ENCODE measurements at places on chromosomes 6 and 20.

- no peak for DNase-seq
Observed at GRCh38 chr20:57428324-57429158, 37.3 kb downstream of the RBM38 start.

DNA sequence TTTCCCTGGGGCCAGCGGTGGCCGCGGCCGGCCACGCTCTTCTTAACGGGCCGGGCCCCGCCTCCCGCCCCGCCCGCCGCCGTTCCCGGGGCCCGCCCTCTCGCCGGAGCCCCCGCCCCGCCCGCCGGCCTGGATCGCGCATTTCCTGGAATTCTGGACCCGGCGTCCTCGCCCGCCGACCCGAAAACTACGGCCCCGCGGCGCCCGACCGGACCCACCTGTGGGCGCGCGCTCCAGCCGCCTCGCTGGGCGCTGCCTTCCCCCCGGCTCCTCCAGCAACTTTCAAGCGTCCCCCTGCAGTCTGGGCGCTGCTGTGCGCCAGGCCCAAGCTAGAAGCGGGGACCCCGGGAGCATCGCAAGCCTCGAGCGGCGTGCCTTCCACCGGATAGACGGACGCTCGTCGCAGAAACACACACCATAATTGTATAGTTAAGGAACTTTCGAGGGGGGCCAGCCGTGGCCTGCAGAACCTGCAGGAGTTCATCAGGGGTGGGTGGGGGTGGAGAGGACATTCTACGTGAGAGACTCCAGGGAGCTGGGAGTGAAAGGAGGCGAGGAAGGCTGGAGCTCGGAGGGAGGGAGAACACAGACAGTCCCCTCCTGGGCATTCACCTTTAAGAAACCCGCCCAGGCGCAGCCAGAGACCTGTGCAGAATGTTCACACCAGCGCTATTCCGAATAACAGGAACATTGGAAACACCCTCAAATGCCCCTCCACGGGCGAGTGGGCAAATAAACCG is at the start of gene ADA:
Gene ADA (minus strand): TSS at position 16 of the 740 bp plus-strand sequence. CDS start 92 bp downstream, outside the sequence.
- peak; percentile 77 for DNase-seq

- no peak for DNase-seq
Observed at GRCh38 chr6:30894381-30894780, 10.1 kb downstream of the DDR1 start.

DNA sequence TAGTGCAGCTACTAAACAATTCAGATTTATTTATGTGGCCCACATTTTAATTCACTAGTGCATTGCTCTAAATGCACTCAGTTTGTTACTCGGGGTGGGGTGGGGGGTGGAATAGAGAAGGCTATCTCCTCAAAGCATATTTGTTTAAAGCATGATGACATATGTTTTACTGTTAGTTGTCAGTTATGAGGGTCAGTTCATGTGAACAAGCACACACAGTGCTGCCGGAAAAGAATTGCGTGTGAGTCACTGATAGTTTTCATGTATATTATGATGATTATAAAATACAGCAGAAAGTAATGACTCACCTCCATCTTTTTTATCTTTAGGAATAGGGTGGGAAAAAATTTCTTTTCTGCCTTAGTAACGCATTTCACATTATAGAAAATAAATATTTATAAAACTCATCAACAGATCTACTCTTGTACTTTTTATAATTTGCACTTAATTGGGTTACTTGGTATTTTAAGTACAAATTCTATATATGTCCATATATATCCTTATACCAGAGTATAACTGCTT is 42.2 kb upstream of the STXBP5 start:
- peak; percentile 60 for DNase-seq

GRCh38 chr6:85865420-85866369 is 223.0 kb upstream of the SYNCRIP start:
- peak; percentile 26 for DNase-seq

GRCh38 chr6:6851059-6851948 is 256.5 kb upstream of the RREB1 start:
- peak; percentile 91 for DNase-seq

GRCh38 chr20:45254383-45255262 is at the start of gene SLPI:
SLPI (minus strand) TSS chr20:45254564; CDS start chr20:45254543, 21 bp downstream.
- DNase-seq: peak; percentile 92

DNA sequence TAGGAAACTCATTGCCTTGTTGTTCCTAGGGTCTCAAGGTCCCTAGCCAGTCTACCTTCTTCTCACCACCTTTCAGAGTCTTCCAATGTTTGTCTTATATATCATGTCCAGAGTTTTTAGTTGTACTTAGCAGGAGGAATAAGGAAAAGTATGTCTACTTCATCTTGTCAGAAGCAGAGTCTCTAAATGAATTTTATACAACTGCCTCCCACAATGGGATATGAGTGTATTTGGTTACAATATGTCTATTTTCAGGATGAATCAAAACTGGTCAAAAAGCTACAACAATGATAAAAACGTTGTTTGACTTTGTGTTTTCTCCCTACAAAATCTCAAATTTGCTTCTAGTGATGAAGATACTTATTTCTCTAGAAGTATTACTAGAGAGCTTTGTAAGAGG is 7.0 kb downstream of the GLO1 start:
- DNase-seq: no peak

GRCh38 chr20:34986311-34987287 is 30.9 kb downstream of the MYH7B start:
- no peak for DNase-seq

GRCh38 chr6:147281895-147282565 is 77.8 kb downstream of the STXBP5 start:
- no peak for DNase-seq

DNA sequence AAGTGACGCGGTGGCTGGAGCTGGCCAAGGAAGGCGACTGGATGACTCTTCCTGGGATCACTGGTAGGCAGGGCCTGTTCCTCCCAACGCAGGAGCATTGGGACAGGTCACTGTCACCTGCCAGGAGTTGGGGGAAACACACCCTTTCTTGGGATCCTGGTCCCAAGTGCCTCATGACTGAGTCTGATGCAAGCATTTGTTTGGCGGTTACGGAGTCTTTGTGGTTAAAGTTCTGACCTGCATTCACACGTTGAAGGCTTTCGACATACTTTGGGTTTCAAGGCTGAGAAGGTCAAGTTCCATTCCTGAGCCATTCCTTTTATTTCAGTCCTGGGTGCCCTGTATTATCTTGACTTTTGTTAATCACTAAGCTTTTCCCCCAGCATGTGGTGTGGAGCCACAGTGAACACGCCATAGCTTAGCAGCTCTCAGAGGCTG is 6.0 kb downstream of the PNLDC1 start:
- DNase-seq: no peak

DNA sequence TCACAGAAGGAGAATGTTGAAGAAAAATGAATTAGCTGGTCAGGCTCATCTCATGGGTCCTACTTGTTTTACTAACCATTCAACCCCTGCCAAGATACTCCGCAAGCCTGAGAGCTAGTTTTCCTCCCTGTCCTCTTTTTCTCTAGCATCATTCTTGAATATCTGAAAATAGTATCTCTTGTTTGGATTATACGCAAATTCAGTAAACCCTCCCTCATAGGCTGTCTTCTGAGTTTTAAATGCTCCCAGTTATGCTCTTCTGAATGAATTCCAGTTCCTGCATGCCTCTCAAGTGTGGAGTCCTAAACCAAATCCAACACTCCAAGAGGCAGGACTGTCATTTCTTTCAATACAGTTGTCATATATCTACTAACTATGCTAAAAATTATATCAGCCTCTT is 99.6 kb downstream of the COL21A1 start:
- no peak for DNase-seq

- DNase-seq: no peak
Observed at GRCh38 chr6:44514085-44514484, 126.6 kb downstream of the CDC5L start.

- no peak for DNase-seq
Observed at GRCh38 chr6:154861825-154862224, 128.6 kb downstream of the SCAF8 start.

DNA sequence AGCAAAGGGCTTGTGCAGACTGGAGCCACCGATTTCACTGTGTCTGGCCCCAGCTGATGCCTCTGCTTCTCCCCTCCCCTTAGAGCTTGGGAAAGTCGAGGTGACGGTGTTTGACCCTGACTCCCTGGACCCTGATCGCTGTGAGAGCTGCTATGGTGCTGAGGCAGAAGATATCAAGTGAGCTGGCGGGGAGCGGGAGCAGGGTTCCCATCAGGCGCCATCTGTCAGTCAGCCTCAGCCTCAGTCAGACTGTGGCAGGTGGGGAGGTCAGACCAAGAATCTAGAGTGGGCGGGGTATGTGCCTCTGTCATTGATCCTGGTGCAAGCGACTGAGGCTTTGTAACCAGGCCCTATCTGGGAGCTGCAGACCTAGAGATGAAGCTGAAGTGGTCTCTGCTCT is 5.5 kb downstream of the ERGIC3 start:
- no peak for DNase-seq

DNA sequence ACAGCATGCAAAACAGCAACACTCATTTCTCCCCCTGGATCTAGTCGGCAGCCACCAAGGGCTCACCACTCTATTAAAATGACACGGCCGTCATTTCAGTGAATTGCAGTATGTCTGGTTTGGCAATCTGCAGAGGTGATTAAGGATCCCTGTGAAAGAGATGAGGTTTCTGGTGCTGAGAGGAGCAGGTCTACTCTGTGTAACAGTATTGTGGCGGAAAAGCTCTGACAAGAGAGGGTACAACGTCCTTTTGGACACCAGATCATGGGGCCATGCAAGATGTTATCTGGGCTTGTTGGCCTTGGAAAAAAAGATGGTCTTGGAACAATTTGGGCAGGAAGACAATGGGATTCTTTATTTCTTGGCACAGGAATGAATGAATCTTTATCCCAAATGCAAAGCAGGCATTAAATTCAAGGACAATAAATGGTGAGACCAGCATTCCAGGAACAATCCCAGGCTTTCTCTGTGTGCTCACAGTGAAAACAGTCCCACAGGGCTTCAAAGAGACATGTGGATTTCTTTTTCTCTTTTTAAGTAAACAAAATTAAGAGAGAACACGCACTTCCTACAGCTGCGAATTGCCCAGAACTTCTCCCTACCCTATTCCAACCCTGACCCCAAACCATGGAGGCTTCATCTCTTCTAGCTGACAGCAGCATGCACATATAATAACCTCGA is 33.7 kb upstream of the ADGRF1 start:
- DNase-seq: peak; percentile 58

- no peak for DNase-seq
Observed at GRCh38 chr6:134979142-134979541, 29.2 kb upstream of the ALDH8A1 start.
